Karpas-422 (cell line): ENCODE measurements at places on chromosomes 12 and 14.

GRCh38 chr14:22497144-22497423, 91.9 kb downstream of the DAD1 start:
- H3K4me1 ChIP-seq: peaks cover 7% of the 10 kb centered on the region
- no peak overlapping the region for H3K4me3 ChIP-seq
- no peak overlapping the region for H3K27ac ChIP-seq
- H3K27me3 ChIP-seq: no peaks in the 10 kb centered on the region
- H3K36me3 ChIP-seq: no peaks in the 10 kb centered on the region
- DNase-seq: no peak

DNA sequence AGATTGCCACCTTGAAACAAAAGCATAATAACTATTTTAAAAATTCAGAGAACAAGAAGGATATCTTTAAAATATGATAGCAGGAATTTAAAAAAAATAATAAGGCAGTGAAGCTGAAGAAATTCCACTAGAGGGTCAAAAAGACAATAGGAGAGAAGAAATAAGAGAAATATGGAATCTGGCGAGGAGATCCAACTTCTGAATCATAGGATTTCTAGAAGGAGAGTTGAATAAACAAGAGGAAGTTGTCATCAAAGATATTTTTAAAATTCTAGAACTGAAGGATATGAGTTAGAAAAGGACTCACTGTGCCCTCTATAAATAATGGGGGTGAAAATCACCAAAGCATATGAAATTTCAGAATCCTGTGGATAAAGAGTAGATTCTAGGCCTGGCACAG, 26.8 kb upstream of the TOMM20L start:
- no peak overlapping the region for H3K4me3 ChIP-seq
- no peaks in the 10 kb centered on the region for H3K27me3 ChIP-seq
- no peak overlapping the region for H3K27ac ChIP-seq
- H3K36me3 ChIP-seq: peaks cover 79% of the 10 kb centered on the region
- no peak for DNase-seq

DNA sequence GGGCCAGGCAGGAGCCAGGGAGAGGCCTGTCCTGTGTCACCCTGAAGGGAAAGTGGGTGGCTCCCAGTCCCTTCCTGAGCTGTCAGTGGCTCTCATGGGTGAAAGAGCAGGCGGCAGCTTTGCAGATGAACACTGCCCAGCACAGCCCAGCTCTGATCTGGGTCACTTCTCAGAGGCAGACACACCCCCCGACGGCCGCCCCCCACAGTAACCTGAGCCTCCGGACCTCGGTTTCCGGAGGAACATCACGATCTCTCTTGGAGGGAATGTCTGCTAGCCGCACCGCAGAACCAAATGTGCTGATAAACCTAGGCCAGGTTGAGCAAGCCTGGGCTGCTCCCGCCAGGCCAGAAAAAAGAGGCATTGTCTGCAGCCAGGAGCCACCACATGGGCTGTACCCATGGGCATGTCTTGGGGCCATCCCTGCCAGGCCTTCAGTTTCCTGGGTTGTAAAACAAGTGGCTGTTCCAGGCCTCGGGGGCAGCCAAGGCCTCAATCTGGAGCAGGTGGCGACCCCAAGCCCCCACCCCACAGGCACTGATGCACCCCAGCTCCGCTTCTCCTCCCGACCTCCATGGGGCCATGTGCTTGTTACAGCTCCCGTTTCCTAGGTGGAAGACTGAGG, 57.6 kb downstream of the NCOR2 start:
- no peaks in the 10 kb centered on the region for H3K36me3 ChIP-seq
- H3K27ac ChIP-seq: no peak overlapping the region
- H3K4me3 ChIP-seq: no peak overlapping the region
- DNase-seq: no peak
- H3K4me1 ChIP-seq: peaks cover 26% of the 10 kb centered on the region

DNA sequence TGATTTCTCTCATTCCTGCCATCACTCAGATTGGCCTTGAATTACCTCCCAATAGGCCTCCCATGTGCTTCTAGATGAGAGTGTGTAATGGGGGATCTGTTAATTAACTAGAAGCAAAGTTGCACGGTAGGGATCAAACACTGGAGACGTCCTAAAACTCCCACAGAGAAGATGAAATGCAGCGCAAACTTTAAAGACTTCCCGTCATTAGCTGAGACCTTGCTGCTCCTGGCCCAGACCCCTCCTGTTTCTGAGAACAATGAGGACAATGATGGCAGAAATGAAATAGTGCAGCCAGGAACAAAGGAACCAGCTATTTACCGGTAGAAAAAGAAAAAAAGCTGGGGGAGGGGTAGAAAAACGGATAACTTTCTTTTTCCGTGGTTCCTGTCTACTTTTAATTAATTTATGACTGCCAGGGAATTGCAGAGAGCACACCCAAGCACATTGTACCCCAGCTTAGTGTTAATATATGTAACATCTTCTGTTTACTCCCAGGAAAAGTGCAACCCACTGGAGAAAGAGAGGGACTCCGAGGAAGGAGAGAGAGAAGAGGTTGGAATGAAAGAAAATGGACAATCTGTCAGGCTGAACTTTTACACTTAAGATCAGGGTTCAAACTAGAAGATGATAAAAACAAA, 280.7 kb upstream of the SOX5 start:
- H3K27ac ChIP-seq: no peak overlapping the region
- H3K27me3 ChIP-seq: no peaks in the 10 kb centered on the region
- no peak overlapping the region for H3K4me3 ChIP-seq
- H3K36me3 ChIP-seq: no peaks in the 10 kb centered on the region
- H3K4me1 ChIP-seq: no peaks in the 10 kb centered on the region

DNA sequence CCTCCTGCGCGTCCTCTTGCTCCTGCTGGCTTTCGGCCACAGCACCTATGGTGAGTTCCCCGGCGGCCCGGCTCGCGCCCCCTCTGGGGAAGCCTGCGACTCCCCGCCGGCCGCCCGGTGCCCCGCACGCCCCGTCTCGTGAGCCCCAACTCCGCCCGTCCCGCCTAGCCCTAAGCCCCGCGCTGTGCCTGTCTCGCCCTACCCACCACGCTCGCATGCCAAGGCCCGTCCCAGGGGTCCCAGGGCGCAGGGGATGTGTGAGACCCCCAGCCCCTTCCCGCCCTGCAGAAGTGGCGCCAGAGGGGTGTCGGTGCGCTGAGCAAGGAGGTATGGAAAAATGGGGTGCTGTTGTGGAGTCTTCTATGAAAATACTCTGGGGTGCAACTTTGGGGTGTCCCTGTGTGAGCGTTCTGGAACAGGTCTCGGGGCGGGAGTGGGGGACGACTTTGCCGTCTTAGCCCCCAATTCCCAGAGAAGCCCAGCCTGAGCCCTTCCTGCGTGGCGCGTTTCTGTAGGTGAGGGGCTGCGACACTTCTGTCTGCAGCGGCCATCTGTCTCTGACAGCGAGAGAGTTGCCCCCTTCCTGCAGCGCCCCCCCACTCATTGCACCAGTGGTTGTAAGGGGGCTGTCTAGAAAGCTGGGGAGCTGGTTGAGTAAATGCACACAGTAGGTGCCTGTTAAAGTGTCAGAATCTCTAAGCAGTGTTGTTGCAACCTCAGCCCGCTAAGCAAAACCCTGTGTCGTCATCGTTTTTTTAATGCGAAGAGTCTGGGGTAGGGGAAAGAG, 587 bp downstream of the DLK1 start:
- DNase-seq: no peak
- no peaks in the 10 kb centered on the region for H3K27me3 ChIP-seq
- no peaks in the 10 kb centered on the region for H3K36me3 ChIP-seq
- H3K4me1 ChIP-seq: no peaks in the 10 kb centered on the region
- H3K27ac ChIP-seq: no peak overlapping the region

GRCh38 chr12:109871668-109872314, 8.6 kb downstream of the GLTP start:
- H3K4me3 ChIP-seq: no peak overlapping the region
- H3K27me3 ChIP-seq: no peaks in the 10 kb centered on the region
- no peaks in the 10 kb centered on the region for H3K36me3 ChIP-seq
- no peak for DNase-seq
- no peak overlapping the region for H3K27ac ChIP-seq

GRCh38 chr14:100825713-100826331, at the start of gene MEG3:
Gene MEG3, plus strand, starts transcription at chr14:100826118.
- H3K36me3 ChIP-seq: no peaks in the 10 kb centered on the region
- no peaks in the 10 kb centered on the region for H3K4me1 ChIP-seq
- no peaks in the 10 kb centered on the region for H3K27me3 ChIP-seq
- no peak within 1 kb of the TSS for H3K27ac ChIP-seq

DNA sequence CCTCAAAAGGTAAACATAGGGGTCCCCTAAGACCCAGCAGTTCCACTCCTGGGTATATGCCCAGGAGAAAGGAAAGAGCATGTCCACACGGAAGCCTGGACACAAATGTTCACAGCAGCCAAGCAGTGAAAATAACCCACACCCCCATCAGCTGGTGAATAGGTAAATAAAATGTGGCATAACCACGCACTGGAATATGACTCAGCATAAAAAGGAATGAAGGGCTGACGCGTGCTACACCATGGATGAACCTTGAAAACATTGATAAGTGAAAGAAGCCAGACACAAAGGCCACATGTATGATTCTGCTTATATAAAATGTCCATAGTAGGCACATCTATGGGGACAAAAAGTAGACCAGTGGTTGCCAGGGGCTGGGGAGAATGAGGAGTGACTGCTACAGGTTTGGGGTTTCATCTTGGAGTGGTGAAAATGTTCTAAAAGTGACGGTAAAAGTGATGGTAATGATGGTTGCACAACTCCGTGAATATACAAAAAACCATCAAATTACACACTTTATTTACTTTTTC, 3.8 kb upstream of the SCARB1 start:
- DNase-seq: no peak
- H3K4me3 ChIP-seq: no peak overlapping the region
- no peaks in the 10 kb centered on the region for H3K27me3 ChIP-seq
